ENCODE measurements at places on chromosomes 5 and 9.

- no peak for DNase-seq
Measured at GRCh38 chr9:132182314-132183091, 20.6 kb downstream of the NTNG2 start.

DNA sequence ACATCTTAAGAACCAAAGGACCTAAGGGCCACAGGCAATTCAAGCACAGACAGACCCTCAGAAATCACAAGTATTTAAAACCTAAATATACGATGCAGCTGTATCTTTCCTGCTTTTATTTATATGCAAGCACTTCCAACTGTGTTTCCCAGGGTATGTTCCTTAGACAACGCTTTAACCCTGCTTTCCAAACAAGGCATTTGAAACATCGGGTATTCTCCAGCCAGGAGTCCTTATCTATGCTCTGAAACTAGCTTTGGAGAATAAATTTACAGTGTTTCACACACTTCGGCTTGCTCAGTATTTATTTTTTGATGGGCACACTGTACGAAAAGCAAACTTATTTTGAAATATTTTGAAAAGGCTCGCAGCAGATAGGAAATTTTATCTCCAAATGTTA lies 13.5 kb downstream of the NR6A1 start:
- DNase-seq, result no peak

DNA sequence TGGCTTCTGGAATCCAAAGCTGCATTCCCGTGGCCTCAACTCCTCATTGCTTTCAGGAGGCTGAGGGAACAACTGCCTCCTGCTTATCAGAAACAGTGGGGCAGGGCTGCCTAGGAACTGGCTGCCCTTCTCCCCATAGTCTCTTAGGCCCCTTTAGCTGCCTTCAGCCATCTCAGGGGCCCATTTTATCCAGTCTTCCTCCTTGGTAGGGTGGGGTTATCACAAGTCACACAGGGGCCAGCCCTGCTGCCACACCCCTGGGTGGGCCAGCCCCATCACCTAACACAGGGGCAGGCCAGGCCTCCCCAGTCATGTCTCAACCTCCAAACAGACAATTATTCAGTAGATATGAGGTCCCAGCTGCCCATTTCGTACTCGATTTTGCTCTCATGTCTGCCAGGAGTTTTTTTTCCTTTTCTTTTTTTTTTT lies 3.9 kb downstream of the ALAD start:
- no peak for DNase-seq

DNA sequence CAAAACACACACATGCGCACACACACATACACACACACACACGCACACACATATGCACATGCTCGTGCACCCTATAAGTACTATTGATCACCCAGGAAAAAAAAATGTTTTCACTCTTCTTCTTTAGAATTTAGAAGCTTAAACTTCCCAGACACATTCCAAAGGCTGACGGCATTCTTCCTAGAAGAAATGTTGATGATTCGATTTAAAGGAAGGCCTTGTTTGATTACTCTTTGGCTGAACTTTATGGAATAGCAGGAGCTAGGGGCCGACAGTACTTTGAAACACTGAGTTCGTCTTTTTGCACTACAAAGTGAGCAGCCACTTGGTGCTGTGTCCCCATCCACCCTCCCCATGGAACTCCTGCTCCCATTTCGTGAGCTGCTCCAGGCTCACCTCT lies 113.2 kb downstream of the EGFLAM start:
- DNase-seq, result no peak

GRCh38 chr9:9631284-9631683 lies 981.5 kb downstream of the PTPRD start:
- no peak for DNase-seq

GRCh38 chr9:6197330-6197729 lies 18.3 kb upstream of the IL33 start:
- DNase-seq, result no peak

DNA sequence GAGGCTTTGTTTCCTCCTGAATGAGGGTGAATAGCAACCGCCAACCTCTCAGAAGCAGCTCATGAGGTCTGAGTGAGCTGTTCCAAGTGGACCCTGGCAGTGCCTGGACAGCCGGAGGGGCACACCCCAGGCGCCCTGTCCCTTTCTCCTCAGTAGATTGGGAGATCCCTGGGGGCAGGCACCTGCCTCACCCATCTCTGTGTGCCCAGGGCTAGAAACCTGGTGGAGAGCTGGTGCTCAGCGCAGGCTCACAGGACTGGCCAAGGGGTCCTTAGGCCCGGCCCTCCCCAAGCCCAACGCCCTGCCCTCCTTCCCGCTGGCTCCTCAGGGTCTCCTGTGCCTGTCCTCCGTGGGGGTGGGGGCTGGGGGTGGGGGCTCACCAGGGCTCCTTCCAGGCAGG lies 14.9 kb upstream of the MAPK9 start:
- no peak for DNase-seq

- peak; percentile 29 for DNase-seq
Measured at GRCh38 chr5:34580983-34581382, 75.1 kb upstream of the RAI14 start.

GRCh38 chr9:129126749-129127618 lies 15.8 kb downstream of the PTPA start:
- no peak for DNase-seq

DNA sequence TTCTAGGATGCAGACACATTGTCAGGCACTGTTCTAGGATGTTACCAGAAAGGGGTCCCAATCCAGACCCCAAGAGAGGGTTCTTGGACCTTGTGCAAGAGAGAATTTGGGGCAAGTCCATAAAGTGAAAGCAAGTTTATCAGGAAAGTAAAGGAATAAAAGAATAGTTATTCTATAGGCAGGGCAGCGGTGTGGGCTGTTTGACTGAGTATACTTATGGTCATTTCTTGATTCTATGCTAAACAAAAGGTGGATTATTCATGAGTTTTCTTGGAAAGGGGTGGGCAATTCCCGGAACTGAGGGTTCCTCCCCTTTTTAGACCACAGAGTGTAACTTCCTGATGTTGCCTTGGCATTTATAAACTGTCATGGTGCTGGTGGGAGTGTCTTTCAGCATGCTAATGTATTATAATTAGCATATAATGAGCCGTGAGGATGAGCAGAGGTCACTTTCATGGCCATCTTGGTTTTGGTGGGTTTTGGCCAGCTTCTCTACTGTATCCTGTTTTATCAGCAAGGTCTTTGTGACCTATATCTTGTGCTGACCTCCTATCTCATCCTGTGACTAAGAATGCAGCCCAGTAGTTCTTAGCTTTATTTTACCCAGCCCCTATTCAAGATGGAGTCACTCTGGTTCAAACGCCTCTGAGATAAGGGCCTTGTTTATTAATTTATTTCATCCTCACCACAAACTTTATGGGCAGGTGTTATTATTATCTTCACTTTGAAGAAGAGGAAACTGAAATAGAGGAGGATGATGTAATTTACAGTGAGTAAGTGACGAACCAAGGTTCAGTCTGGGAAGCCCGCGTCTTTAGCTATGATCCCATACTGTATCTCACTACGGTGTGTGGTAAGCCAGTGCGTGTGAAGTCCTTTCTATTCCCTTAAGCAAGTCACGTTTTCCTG lies 186.0 kb upstream of the KLF4 start:
- DNase-seq, result no peak

GRCh38 chr5:177594071-177594470 lies 2.1 kb downstream of the TMED9 start:
- DNase-seq, result no peak

DNA sequence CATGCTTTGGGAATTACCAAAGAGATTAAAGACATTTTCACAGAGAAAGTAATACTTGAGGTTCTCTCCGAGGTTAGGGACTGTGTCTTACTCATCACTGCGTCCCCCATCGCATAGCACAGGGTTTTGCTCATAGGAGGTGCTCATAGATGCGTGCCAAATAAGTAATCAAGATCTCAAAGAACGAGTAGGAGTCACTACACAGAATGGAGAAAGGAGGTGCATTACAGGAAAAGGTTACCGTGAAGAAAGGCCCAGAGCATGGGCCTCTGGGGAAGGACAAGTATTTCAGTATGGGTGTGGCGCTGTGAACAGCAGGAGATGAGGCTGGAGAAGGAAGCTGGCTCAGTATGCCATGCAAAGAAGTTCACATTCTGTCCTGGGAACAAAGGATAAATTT lies 182.4 kb downstream of the ACTL7B start:
- DNase-seq, result no peak

GRCh38 chr9:101184813-101185278 lies 156.3 kb downstream of the PLPPR1 start:
- DNase-seq, result no peak

GRCh38 chr9:34571481-34571810 lies 18.1 kb downstream of the CNTFR start:
- DNase-seq, result no peak

DNA sequence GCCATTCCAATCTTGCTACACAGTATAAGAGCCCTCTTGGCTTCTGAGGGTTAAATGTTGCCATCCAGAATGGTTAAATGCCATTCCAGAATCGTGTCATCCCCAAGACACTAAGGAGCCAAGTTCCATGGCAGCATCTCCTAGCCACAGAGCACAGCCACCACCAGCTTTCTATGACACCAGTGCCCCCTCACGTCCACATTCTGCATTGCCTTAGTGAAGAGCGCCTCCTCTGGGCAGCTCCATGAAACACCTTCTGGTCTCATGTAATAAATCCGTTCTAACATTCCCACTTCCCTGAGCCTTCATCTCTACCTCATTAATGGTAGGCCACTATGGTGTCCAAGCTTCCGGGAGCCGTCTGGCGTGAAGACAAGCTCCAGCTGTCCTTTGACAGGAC lies 12.4 kb downstream of the CBY3 start:
- peak; percentile 42 for DNase-seq

Measured in RPMI7951 (cell line).